Fibroblast of lung (primary cell): ENCODE measurements at places on chromosomes 13 and 19. TPM values are rescaled to one million over a fixed set of nuclear protein-coding genes. Genes with fewer than 3 reads are reported as not detected.
A peak's percentile ranks its signal among the peaks of the same experiment; 100 is the strongest.

Gene ZNF792
- polyA plus RNA-seq = 1.6 and 1.7 TPM in 2 replicates

GRCh38 chr19:17687141-17687856, 855 bp downstream of the UNC13A start:
- H3K4me1 ChIP-seq = peaks cover 3% of the 10 kb centered on the region
- H3K27ac ChIP-seq = no peak overlapping the region
- H3K4me3 ChIP-seq = peak overlapping the region; percentile 32
- no peak for DNase-seq
- H3K36me3 ChIP-seq = no peaks in the 10 kb centered on the region

GRCh38 chr19:1850809-1851653, 2.7 kb upstream of the REXO1 start:
- H3K27me3 ChIP-seq = no peaks in the 10 kb centered on the region
- H3K27ac ChIP-seq = no peak overlapping the region
- peaks cover 30% of the 10 kb centered on the region for H3K4me1 ChIP-seq

GRCh38 chr19:58521651-58522050, 2.0 kb upstream of the ZBTB45 start:
- peaks cover 9% of the 10 kb centered on the region for H3K4me1 ChIP-seq
- peaks cover 9% of the 10 kb centered on the region for H3K36me3 ChIP-seq
- H3K4me3 ChIP-seq = no peak overlapping the region
- no peak for DNase-seq
- H3K27ac ChIP-seq = no peak overlapping the region
- H3K27me3 ChIP-seq = no peaks in the 10 kb centered on the region

DNA sequence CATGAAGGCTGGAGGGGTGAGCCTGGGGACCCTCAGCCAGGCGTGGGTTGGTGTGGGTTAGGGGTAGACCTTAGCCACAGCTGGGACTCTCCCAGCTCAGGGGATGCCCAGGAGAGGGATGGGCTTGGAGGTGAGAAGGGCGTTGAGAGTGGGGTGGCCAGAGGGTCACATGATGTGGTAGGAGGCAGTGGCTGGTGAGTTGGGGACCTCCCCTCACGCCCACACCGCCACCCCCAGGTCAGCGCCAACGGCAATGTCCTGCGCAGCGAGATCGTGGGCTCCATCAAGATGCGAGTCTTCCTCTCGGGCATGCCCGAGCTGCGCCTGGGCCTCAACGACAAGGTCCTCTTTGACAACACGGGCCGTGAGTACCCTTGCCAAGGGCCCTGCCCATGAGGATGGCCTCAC, 28.5 kb downstream of the AP1M1 start:
- DNase-seq = no peak
- no peak overlapping the region for H3K27ac ChIP-seq
- H3K4me3 ChIP-seq = no peak overlapping the region
- no peaks in the 10 kb centered on the region for H3K4me1 ChIP-seq
- no peaks in the 10 kb centered on the region for H3K27me3 ChIP-seq
- H3K36me3 ChIP-seq = peaks cover 42% of the 10 kb centered on the region

- H3K27me3 ChIP-seq = no peaks in the 10 kb centered on the region
- H3K27ac ChIP-seq = no peak overlapping the region
- H3K4me1 ChIP-seq = no peaks in the 10 kb centered on the region
- peak; percentile 1 for DNase-seq
- no peak overlapping the region for H3K4me3 ChIP-seq
Observed at GRCh38 chr13:23087880-23088279, 92.9 kb upstream of the SGCG start.

DNA sequence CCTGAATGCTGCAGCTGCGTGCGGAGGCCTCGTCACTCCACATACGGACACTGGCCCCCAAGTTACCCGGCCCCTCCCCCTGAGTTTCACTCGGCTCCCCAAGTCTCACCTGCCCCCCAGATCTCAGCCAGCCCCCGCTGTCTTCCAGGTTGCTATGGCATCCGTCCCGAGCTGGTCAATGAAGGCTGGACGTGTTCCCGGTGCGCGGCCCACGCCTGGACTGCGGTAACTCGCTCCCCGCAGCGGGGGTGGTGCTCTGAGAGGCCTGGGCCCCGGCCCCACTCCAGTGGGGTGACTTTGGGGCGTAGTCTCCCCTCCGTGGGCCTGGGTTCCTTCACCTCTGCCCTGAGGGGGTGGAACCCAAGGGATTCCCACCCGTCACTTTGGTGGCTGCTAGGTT, 168.2 kb downstream of the KDM4B start:
- no peaks in the 10 kb centered on the region for H3K4me1 ChIP-seq
- peaks cover 15% of the 10 kb centered on the region for H3K36me3 ChIP-seq
- no peaks in the 10 kb centered on the region for H3K27me3 ChIP-seq
- no peak for DNase-seq
- no peak overlapping the region for H3K4me3 ChIP-seq

Gene RYR1
- polyA plus RNA-seq = under 0.01 and 0.09 TPM in 2 replicates

- H3K36me3 ChIP-seq = peaks cover 3% of the 10 kb centered on the region
- H3K4me1 ChIP-seq = no peaks in the 10 kb centered on the region
- no peak within 1 kb of the TSS for H3K4me3 ChIP-seq
Observed at GRCh38 chr19:54172471-54173358, at the start of gene TMC4. TSS of gene TMC4 (minus strand) at chr19:54173160. CDS start at chr19:54173117, 43 bp downstream.

GRCh38 chr13:32828711-32829110, 187.5 kb upstream of the KL start:
- H3K4me1 ChIP-seq = peaks cover 10% of the 10 kb centered on the region
- no peak for DNase-seq
- H3K27ac ChIP-seq = no peak overlapping the region
- no peak overlapping the region for H3K4me3 ChIP-seq
- H3K27me3 ChIP-seq = no peaks in the 10 kb centered on the region
- no peaks in the 10 kb centered on the region for H3K36me3 ChIP-seq

Gene RASA3
- 31.1 and 34.1 TPM in 2 replicates for polyA plus RNA-seq

Gene KCNN1
- polyA plus RNA-seq = not detected in 2 replicates

Gene ZNF132
- polyA plus RNA-seq = 2.2 and 4.1 TPM in 2 replicates

Gene ZNF723
- polyA plus RNA-seq = not detected in 2 replicates

DNA sequence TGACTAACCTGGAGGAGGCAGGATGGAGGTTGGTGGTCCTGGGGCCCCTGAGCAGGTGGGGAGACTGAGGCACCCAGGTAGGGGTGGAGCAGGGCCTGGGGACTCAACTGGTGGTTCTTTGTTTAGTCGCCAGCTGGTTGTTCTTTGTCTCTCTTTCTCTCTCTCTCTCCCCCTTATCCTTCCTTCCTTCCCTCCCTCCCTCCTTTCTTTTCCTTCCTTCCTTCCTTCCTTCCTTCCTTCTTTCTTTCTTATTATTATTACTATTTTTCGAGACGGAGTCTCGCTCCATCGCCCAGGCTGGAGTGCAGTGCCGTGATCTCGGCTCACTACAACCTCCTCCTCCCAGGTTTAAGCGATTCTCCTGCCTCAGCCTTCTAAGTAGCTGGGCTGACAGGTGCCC, 6.6 kb upstream of the NRTN start:
- no peaks in the 10 kb centered on the region for H3K36me3 ChIP-seq
- no peak overlapping the region for H3K4me3 ChIP-seq
- no peak for DNase-seq
- H3K27ac ChIP-seq = no peak overlapping the region
- peaks cover 5% of the 10 kb centered on the region for H3K27me3 ChIP-seq

Gene SOX1
- polyA plus RNA-seq = not detected in 2 replicates

Gene CD22
- polyA plus RNA-seq = 0.15 and 0.95 TPM in 2 replicates

GRCh38 chr13:110466266-110466915, 95.1 kb downstream of the RAB20 start:
- H3K27me3 ChIP-seq = no peaks in the 10 kb centered on the region
- H3K4me3 ChIP-seq = no peak overlapping the region
- H3K4me1 ChIP-seq = peaks cover 3% of the 10 kb centered on the region
- DNase-seq = no peak

DNA sequence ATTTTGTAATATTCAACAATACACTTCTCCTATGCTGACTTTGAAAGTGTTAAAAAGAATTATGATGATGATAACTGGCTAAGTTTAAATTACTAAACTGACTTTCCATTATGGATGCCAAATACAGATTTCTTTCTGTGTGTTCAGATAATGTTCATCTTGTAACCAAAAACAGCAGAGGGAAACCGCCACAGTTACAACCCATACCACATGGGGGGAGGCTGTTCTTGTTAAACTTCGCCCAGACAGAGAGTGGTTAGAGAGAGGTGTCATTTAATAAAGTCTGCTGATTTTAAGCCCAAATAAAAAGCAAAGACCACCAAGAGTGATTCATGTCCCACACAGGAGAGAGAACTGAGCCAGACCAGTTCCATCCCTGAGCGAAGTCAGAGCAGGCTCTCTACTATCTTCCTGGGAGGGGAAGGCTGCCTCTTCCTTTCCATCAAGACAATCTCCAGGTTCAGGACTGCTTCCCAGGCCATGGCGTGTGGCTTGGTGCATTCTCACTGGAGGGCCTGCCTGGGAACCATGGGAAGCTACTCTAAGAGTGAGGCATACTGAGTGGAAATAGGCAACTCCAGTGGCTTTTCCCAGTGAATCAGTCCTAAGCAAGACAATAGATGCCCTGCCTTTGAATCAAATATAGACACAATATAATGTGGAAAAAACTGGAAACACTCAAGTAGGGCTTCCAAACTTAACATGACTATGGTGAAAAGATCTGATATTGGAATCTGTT, 18.2 kb downstream of the EFNB2 start:
- no peaks in the 10 kb centered on the region for H3K27me3 ChIP-seq
- no peak overlapping the region for H3K4me3 ChIP-seq
- H3K4me1 ChIP-seq = no peaks in the 10 kb centered on the region
- no peak overlapping the region for H3K27ac ChIP-seq

DNA sequence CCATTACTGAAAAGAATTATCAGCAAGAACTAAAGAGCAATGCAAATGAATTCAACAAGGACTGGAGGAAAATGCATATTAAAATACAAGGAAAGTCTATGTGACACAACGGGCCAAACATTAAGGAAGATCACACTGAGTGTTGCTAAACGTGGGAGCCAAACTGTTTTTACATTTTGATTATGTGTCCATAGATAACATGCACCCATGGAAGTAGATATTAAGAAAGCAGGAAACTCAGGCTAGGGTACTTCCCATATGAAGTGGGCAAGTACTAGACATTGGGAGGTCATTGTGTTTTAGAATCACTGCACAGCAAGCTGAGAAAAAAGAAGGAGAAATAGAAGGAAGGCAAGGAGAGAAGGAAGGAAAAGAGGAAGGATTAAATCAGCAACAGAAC, 161.8 kb downstream of the KCTD12 start:
- no peak overlapping the region for H3K27ac ChIP-seq
- H3K36me3 ChIP-seq = no peaks in the 10 kb centered on the region
- H3K4me3 ChIP-seq = no peak overlapping the region
- no peaks in the 10 kb centered on the region for H3K27me3 ChIP-seq
- peaks cover 5% of the 10 kb centered on the region for H3K4me1 ChIP-seq

DNA sequence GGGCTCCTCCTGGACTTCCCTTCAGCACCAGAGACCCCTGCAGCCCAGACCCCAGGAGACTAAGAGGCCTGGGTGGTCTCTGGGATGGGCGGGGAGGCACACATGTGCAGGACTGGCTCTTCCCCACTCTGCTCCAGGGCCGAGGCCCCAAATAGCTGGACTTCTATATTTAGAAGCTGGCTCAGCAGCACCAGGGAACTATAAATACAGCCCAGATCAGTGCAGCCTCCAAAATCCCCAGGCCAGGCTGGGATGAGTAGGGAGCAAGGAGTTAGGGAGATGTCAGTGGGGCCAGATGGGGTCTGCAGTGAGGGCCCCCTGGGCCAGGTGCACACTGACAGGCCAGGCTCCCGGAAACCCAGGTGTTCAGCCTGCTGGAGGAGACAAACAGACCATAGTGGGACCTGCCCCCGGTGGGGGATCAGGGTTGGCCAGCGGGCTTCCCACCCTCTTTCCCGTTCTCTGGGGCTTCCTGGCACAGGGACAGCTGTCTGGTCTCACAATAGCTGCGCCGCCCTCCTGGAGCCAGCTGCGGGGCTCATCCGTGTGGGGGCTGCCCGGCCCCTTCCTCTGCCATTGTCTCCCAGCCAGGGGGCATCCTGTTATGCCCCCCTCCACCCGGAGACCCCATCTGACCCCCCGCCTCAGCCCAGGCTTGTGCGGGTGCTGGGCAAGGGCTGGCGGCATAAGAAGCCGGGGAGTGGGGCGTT, 5.5 kb upstream of the ADGRE5 start:
- DNase-seq = no peak
- H3K4me1 ChIP-seq = peaks cover 7% of the 10 kb centered on the region
- no peaks in the 10 kb centered on the region for H3K27me3 ChIP-seq
- H3K27ac ChIP-seq = peak overlapping the region; percentile 32
- H3K4me3 ChIP-seq = no peak overlapping the region

Gene FCAR
- not detected in 2 replicates for polyA plus RNA-seq
